ENCODE measurements at places on chromosomes 2 and 18. TPM values are rescaled to one million over a fixed set of nuclear protein-coding genes. Genes with fewer than 3 reads are reported as not detected.

The GULP1 gene
- 71.7 TPM for total RNA-seq

DNA sequence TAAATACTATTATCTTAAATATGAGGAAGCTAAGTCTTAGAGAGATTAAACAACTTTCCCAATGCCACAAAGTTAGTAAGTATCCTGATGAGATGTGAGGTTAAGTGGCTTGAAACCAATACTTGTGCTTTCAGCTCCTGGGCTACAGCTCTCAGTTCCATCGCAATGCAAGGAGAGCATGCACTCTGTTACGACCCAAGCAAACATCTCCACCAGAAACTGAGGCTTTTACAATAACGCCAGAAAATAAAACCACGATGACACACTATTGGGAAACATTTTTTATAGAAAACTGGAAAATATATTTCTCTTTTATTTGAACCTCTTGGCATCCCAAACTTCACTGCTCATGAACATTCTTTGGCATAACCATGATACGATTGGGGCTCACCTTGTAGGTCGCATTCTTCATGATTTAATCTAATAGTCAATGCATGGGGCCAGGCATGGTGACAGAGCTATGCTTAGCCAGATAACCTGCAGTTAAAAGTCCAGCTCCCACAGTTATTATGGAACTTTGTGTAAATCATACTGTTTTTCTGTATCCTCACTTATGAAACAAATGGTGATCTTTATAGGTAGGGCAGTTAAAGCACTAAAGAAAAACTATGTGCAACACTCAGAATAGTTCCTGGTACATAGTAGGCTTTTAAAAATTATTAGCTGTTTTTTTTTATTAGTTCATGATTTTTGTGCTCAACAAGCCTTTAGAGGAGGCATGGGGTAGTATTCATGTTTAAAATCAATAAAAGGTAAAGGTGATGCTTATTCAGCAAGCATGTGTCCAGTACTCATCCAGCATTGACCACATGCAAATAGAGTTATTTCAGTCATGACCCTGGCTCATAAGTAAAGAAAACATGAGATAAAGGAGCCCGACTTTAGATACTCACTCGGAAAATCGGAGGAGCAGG, 238.3 kb upstream of the TRIB2 start:
- peaks cover 4% of the 10 kb centered on the region for H3K4me1 ChIP-seq
- no peak overlapping the region for H3K4me3 ChIP-seq
- H3K27me3 ChIP-seq = no peaks in the 10 kb centered on the region

DNA sequence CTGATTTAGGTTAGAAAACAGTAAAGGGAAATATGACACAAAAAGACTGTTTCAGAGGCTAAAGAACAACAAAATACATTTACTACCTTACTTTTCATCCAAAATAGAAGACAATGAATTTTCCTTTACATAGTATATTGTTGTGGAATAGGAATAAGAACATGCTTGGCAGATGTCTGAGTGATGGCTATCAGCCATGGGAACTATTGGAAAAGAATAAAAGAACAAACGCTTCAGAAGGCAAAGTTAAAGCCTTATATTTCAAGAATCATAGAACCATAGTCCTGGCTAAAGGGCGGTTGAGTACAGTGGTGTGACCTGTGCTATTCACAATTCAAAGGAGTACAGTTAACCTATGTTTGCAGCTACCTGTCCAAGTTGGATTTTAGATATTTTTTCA, 73.9 kb upstream of the NRXN1 start:
- no peaks in the 10 kb centered on the region for H3K27me3 ChIP-seq
- H3K27ac ChIP-seq = no peak overlapping the region
- H3K36me3 ChIP-seq = no peaks in the 10 kb centered on the region
- H3K4me3 ChIP-seq = no peak overlapping the region
- no peak for DNase-seq

- H3K4me3 ChIP-seq = no peak overlapping the region
- no peak overlapping the region for H3K27ac ChIP-seq
- DNase-seq = no peak
Measured at GRCh38 chr2:133163111-133163510, 405.2 kb downstream of the NCKAP5 start.

Measured in fibroblast of lung (primary cell).